Stimulated activated CD8-positive, alpha-beta memory T cell treated with anti-CD3 and anti-CD28 coated beads, Interleukin-4, amount 100 ng/mL, for 1 hour (primary cell): ENCODE measurements at places on chromosomes 2 and 18.
A peak's percentile ranks its signal among the peaks of the same experiment; 100 is the strongest.

- DNase-seq, result no peak
These were observed 5.0 kb downstream of the KCTD1 start for GRCh38 chr18:26543373-26543772.

DNA sequence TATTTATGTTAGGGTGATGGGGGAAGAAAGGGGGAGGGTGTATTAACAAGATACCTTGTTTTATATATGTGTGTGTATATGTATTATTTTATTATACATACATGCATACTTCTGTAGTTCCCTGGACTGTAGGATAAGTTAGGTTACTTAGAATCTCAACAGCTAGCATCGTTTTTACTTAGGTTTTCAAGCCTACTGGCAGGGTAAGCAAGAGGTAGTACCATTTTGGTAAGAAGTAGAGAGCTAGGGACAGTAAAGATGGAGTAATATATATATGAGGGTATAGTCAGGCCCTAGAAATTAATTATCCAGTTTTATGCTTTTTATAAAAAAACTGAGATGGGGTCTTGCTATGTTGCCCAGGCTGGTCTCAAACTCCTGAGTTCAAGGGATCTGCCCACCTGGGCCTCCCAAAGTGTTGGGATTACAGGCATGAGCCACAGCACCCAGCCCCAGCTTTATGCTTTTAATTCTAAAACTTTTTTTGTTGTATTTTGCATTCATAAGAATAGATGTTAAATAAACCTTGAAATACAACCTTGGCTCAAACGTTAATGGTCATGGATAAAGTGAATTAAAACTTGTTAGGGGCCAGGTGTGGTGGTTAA is 13.2 kb downstream of the MSH6 start:
- DNase-seq, result no peak

DNA sequence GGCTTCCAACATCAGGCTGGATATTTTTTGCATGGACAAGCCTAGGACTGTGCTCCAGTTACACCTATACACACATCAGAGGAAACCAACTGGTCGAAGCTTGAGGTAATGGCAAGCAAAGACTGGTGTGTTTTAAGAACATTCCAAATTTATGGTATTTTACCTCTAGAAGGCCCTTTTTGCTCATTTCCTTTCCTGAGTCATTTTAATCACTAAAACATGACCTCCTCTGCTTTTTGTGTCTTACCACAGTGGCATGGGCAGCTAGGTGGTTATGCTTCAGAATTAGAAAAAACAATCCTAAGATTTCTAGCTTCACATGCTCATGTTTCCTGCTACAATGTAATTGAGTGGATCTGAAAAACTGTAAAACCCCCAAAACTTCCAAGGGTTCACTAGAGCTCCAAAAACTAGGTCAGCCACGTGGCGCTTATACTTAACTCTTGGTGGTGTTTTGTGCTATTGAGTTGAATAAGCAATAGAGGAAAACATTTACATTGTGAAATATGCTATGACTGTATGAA is 30.6 kb upstream of the CHRNA1 start:
- DNase-seq, result no peak

DNA sequence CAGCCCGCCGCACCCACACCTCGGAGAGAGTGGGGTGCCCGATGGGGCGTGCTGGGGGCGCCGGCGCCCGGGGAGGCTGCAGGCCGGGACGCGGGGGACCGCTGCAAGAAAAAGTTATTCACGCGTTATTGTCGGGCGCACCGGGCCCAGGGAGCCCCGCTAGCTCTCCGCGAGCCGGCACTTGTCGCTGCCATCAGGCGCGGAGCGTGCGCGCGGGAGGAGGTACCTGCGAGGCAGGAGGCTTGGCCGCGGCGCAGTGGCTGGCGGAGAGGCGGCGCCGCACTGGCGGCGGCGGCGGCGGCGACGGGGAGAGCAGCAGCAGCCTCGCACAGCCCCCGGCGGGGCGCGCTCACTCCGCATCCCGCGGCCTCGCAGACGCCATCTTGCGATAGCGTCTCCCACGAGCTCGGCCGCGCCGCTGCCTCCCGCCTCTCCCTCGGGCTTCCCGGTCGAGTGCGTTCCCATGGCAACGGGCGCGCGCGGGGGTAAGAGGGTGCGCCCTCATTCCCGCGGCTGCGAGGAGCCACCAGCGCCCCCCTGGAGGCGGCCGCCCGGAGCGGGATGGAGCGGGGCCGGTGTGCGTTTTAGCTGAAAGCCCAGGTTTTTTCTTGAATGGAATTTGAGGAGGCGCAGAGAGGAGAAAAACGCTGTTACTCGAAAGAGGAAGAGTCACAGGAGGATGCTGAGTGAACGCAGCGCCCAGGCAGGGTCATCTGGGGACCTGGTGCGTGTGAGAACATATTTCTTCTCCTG is at the start of gene CHN1:
Gene CHN1 (minus strand): TSS at position 402 of the 753 bp plus-strand sequence. CDS start 469 bp downstream, outside the sequence.
- DNase-seq, result peak; percentile 23
